ENCODE measurements at places on chromosomes 3 and 15. TPM values are rescaled to one million over a fixed set of nuclear protein-coding genes. Genes with fewer than 3 reads are reported as not detected.
A peak's percentile ranks its signal among the peaks of the same experiment; 100 is the strongest.

DNA sequence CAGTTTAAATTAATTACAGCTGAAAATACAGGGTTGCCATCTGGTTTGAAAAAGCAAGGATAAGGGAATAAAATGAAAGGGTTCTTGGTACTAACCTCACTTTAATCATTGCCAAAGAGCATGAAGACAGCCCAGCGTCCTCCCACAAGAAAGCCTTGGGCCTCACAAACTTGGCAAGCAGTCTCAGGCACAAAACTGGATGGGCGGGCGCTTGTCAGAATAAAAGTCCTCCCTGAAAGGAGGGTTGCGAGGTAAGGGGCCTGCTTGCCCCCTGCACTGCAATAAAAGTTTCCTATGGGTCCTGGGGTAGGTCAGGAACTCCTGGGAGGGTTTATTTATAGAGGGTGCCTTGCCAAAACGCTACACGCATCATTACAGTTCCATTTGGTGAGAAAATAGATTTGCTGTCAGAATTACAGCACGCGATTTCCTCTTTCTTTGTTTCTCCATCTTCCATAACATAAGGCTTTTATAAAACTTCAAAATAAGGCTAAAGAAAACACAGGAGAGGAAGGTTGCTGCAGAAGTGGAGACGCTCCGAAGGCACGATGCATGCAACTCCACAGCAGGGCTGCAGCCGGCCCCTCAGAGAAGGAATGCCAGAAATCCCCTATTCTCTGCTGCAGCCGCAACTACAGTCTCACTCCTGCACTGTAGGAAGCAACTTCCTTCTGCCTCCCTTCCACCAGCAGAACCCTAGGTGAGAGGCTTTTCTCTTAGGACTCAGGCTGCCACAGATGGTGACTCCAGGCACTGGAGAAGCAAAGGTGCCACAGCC is 61.3 kb downstream of the VGLL4 start:
- peak overlapping the region; percentile 57 for H3K27ac ChIP-seq
- peak overlapping the region; percentile 17 for H3K4me3 ChIP-seq
- H3K36me3 ChIP-seq: no peaks in the 10 kb centered on the region
- peaks cover 10% of the 10 kb centered on the region for H3K4me1 ChIP-seq
- peak; percentile 71 for DNase-seq

- no peaks in the 10 kb centered on the region for H3K36me3 ChIP-seq
- DNase-seq: peak; percentile 60
- H3K4me1 ChIP-seq: no peaks in the 10 kb centered on the region
- H3K27me3 ChIP-seq: no peaks in the 10 kb centered on the region
These were observed 93.9 kb downstream of the RBPMS2 start for GRCh38 chr15:64681424-64682024.

- H3K4me1 ChIP-seq: no peaks in the 10 kb centered on the region
- H3K27me3 ChIP-seq: peaks cover under 1% of the 10 kb centered on the region
- H3K27ac ChIP-seq: no peak overlapping the region
- H3K4me3 ChIP-seq: no peak overlapping the region
- DNase-seq: no peak
- no peaks in the 10 kb centered on the region for H3K36me3 ChIP-seq
These were observed 28.2 kb upstream of the GOLGA6C start for GRCh38 chr15:75230016-75230343.

- H3K4me1 ChIP-seq: no peaks in the 10 kb centered on the region
- no peaks in the 10 kb centered on the region for H3K36me3 ChIP-seq
- H3K27me3 ChIP-seq: no peaks in the 10 kb centered on the region
- H3K27ac ChIP-seq: no peak overlapping the region
- H3K4me3 ChIP-seq: no peak overlapping the region
These were observed 125.4 kb downstream of the AGBL1 start for GRCh38 chr15:86205096-86205495.

DNA sequence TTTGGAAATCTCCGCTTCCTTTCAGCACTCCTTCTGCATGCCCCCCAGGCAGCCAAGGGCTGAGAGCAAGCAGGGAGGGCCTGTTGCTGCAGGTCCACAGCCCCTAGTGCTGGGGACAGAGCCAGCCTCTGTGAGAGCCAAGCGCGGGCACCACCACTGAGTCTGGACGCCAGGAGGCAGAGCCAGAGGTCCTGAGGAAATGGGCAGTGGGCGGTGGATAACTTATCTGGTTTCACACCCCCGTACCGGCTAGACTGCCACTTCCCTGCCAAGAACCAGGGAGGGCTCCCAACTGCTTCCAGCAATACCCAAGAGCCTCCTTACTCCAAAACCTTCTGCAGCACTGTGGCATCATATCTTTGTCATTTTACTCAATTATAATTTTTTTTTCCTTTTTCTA is 141.6 kb upstream of the IGF1R start:
- no peaks in the 10 kb centered on the region for H3K4me1 ChIP-seq
- no peaks in the 10 kb centered on the region for H3K36me3 ChIP-seq
- DNase-seq: peak; percentile 48
- H3K27me3 ChIP-seq: no peaks in the 10 kb centered on the region
- H3K4me3 ChIP-seq: no peak overlapping the region

DNA sequence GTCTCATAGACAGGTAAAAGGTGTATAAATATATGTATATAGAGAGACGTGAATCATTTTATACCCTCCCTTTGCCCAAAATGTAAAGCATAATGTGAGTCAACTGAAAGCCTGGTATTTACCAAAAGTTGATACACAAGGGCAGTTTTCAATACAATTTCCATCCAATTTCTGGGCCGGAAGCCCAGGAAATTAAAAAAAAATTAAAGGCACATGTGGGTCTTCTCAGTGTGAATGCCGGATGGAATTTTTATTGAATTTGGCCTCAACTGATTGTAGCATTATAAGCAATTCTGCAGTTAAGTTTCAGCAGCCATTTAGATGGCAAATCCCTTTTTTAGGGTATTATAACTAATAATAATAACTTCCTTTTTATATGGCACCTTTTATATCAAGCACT is 3.3 kb upstream of the CNTN3 start:
- H3K36me3 ChIP-seq: no peaks in the 10 kb centered on the region
- H3K27ac ChIP-seq: no peak overlapping the region
- no peaks in the 10 kb centered on the region for H3K4me1 ChIP-seq
- H3K27me3 ChIP-seq: no peaks in the 10 kb centered on the region

DNA sequence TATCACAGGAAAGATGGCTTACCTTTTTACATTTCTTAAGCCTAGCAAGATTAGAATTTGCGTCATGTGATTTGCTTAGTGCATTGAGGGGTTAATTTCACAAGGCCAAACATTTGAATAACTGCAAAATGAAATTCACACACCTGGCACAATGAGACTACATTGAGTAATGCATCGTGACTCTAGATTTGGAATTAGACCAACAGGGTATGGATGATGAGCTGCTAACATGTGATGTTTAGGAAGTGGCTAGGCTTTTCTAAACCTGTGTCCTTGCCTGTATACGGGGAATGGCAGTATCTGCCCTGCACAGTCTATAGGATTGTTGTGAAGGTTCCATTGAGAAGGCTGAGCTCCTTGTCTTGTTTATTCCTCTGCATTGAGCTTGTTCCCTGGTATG is 160.1 kb downstream of the MFSD1 start:
- no peaks in the 10 kb centered on the region for H3K4me1 ChIP-seq
- H3K27me3 ChIP-seq: no peaks in the 10 kb centered on the region
- H3K27ac ChIP-seq: no peak overlapping the region
- H3K4me3 ChIP-seq: no peak overlapping the region

DNA sequence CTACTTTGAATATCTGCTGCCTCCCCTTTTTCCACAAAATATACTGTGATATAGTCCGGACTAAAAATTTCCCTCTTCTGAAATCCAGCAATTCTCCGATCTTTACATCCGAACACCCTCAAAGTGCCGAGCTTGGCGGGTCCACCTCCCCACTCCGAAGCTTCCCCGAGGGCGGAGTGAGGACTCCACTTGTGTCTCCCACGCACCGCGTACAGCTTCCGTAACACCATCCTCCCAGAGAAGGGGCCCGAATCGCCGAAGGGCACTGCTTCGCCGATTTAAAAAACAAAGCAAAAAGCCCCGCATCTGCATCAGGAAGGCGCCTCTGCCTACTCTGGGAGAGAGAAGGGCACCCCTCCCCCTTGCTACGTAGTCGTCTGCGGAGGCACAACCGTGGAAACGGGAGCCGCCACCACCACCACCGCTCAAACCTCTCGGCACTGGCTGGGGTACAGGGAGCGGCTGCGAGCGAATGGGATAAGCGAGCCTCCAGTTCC is 551 bp downstream of the NCBP2 start:
- no peak for DNase-seq
- peaks cover 8% of the 10 kb centered on the region for H3K4me1 ChIP-seq
- H3K27ac ChIP-seq: peak overlapping the region; percentile 89
- H3K27me3 ChIP-seq: no peaks in the 10 kb centered on the region

DNA sequence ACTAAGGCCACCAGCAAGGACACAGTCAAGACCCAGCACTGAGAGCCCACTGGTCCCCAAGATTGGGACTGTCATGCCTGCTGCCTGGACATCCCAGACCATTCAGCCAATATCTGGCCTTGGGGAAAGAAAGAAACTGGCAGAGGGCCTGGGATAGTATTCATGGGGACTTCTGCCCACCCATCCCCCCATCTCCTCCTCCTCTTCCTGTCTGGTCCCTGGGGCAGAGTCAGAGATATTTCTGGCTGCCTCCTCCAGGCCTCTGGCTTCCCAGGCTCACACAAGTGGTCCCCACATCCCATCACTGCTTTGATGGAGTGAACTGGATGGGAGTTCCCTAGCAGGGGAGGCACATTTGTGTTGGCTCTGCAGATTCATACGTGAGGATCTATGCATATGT is 4.2 kb upstream of the RASL12 start:
- no peaks in the 10 kb centered on the region for H3K4me1 ChIP-seq
- H3K36me3 ChIP-seq: no peaks in the 10 kb centered on the region
- peak overlapping the region; percentile 53 for H3K27ac ChIP-seq
- peaks cover 2% of the 10 kb centered on the region for H3K27me3 ChIP-seq

GRCh38 chr3:23372285-23372684 is 169.2 kb downstream of the UBE2E2 start:
- H3K36me3 ChIP-seq: no peaks in the 10 kb centered on the region
- H3K27me3 ChIP-seq: no peaks in the 10 kb centered on the region
- H3K27ac ChIP-seq: no peak overlapping the region

- no peak overlapping the region for H3K4me3 ChIP-seq
- no peaks in the 10 kb centered on the region for H3K4me1 ChIP-seq
- H3K27ac ChIP-seq: no peak overlapping the region
- H3K36me3 ChIP-seq: no peaks in the 10 kb centered on the region
- no peaks in the 10 kb centered on the region for H3K27me3 ChIP-seq
- DNase-seq: no peak
These were observed 17.5 kb downstream of the DNAJB8 start for GRCh38 chr3:128449111-128449638.

GRCh38 chr3:149490260-149490971 is 15.9 kb downstream of the TM4SF4 start:
- no peak overlapping the region for H3K27ac ChIP-seq
- no peaks in the 10 kb centered on the region for H3K4me1 ChIP-seq
- peak; percentile 37 for DNase-seq
- H3K4me3 ChIP-seq: no peak overlapping the region

DNA sequence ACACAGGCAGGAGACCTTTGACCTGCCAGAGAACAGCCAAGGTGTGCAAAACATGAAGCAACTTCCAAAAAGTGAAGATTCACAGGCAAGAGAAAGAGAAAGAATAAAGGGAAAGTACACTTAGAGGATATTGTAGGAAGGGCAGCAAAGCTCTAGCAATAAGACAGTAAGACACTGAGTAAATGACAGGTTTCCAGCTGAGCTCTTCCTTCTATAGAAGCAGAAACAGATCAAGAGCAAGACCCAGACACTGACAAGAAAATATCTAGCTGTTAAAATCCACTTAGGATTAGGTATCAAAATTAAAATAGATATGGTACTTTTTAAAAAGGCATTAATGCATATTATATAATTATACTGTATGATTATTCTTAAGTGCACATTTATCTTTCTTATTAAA is 333.4 kb downstream of the RAP2B start:
- no peak overlapping the region for H3K4me3 ChIP-seq
- H3K4me1 ChIP-seq: no peaks in the 10 kb centered on the region
- no peak for DNase-seq
- H3K36me3 ChIP-seq: no peaks in the 10 kb centered on the region
- no peak overlapping the region for H3K27ac ChIP-seq
- no peaks in the 10 kb centered on the region for H3K27me3 ChIP-seq

GRCh38 chr3:55875113-55875512 is 388.0 kb upstream of the WNT5A start:
- no peak overlapping the region for H3K4me3 ChIP-seq
- no peaks in the 10 kb centered on the region for H3K36me3 ChIP-seq
- H3K27ac ChIP-seq: no peak overlapping the region
- no peaks in the 10 kb centered on the region for H3K4me1 ChIP-seq
- no peak for DNase-seq

GRCh38 chr3:63707731-63708130 is 55.3 kb downstream of the SNTN start:
- no peak for DNase-seq
- no peaks in the 10 kb centered on the region for H3K36me3 ChIP-seq
- no peak overlapping the region for H3K27ac ChIP-seq
- no peak overlapping the region for H3K4me3 ChIP-seq
- no peaks in the 10 kb centered on the region for H3K4me1 ChIP-seq

DNA sequence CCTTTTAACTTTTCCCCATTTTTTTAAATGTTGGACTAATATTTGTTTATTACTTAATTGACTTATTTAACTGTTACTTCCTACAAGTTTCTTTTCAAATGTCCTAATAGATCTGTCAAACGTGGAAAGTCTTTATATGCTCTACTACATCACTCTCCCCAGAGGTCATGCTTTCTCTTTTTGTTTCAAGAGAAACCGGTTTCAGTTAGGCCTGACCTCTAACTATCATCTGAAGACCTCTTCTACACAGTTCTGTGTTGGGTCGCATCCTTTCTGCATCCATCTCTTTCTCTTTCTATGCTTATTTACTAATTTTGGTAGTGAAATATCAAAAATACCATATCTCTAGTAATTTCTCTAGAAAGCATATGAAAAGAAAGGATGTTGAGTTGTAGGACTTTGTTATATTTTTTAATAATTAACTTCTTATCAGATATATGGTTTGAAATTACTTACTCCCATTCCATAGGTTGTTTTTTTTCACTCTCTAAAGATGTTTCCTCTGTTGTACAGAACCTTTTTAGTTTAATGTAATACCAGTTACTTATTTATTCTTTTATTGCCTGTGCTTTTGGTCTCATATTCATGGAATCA is 781.2 kb upstream of the ARPP21 start:
- no peaks in the 10 kb centered on the region for H3K4me1 ChIP-seq
- H3K27me3 ChIP-seq: no peaks in the 10 kb centered on the region
- no peaks in the 10 kb centered on the region for H3K36me3 ChIP-seq
- H3K27ac ChIP-seq: no peak overlapping the region

- H3K36me3 ChIP-seq: peaks cover 55% of the 10 kb centered on the region
- H3K4me1 ChIP-seq: peaks cover 17% of the 10 kb centered on the region
- peak overlapping the region; percentile 36 for H3K27ac ChIP-seq
- no peak overlapping the region for H3K4me3 ChIP-seq
- no peaks in the 10 kb centered on the region for H3K27me3 ChIP-seq
These were observed 5.0 kb downstream of the AMOTL2 start for GRCh38 chr3:134369231-134369741.

The LMAN1L gene
- 229 TPM for total RNA-seq

The C3orf62 gene
- total RNA-seq: 4.3 TPM

The NR1I2 gene
- total RNA-seq: 0.85 TPM

The STOML1 gene
- total RNA-seq: 26.8 TPM

The CAND2 gene
- total RNA-seq: 86.3 TPM

The CRTC3 gene
- 87.8 TPM for total RNA-seq

The ATRIP gene
- 16.5 TPM for total RNA-seq

The CLEC3B gene
- 61.1 TPM for total RNA-seq

The BCL2A1 gene
- 0.57 TPM for total RNA-seq

The MYL3 gene
- 1.9 TPM for total RNA-seq

The SST gene
- not detected for total RNA-seq

The FOXL2 gene
- 0.68 TPM for total RNA-seq

The B3GALNT1 gene
- 13.2 TPM for total RNA-seq

The STAB1 gene
- 68.6 TPM for total RNA-seq

Measured in prostate gland (tissue), 2 donors.